ENCODE measurements at places on chromosomes 3 and 15.

- no peak for DNase-seq
Observed at GRCh38 chr15:42119446-42119760, 25.0 kb upstream of the PLA2G4D start.

GRCh38 chr3:118850687-118851086 is 184.0 kb downstream of the IGSF11 start:
- DNase-seq, result no peak

GRCh38 chr3:138434875-138435772 is 708 bp downstream of the ESYT3 start:
- no peak for DNase-seq

GRCh38 chr15:77808581-77809177 is 176.0 kb upstream of the LINGO1 start:
- DNase-seq, result no peak

GRCh38 chr3:113717818-113718217 is 21.4 kb upstream of the USF3 start:
- DNase-seq, result no peak
